Effector memory CD8-positive, alpha-beta T cell (primary cell): ENCODE measurements at places on chromosomes 7 and 10.

DNA sequence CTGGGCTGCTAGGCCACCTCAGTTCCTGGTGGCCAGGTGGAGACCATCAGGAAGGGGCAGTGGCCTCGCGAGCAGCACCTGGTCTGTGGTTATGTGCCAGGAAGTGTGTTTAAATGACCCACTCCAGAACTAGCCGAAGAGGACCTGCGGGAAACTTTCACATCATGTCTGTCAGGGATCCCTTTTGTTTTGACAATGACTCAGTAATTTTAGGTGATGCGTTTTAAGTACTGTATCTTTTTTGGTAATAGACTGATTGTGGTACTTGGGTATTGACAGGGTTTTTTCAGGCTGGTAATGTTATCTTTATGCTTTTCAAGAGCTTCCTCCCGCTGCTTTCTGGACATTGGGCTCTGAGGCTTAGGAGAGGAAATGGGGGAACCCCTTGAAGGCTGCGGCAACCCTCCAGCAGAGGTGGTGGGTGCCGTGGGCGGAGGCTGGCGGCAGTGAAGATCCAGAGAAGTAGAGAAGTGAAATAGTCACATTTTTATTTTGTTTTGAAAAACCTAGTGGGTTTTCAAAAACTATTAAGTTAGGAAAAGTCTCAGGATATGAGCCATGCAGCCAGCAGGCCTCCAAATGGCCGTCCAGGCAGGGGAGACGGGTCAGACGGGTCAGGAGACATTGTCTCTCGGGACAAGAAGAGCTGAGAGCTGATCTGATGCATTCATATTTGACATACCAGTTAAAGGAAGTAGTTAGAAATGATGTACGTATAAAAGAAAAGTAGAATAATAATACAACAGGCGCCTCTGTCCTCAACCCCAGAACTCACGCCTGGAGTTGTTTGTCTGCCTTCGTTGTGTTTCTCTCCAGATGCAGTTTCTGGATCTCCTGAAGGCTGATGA is 27.7 kb downstream of the PPP2R2D start:
- DNase-seq, result peak; percentile 16

DNA sequence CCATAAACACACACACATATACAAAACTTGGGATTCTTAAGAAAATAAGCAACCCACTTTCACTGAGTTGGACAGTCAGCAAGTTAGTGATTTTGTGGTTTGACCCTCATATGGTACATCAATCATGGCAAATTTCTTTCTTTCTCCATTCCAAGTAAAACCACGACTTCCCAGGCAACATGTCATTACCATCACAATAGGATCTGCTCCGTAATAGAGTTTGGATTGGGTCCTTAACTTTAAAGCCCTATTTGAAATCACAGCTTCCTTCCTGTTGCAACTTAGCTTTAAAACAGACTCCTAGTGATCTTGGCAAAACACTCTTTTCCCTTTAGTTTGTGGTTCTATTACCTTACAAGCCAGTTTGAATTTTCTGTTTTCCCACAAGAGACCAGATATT is 483.6 kb downstream of the INHBA start:
- no peak for DNase-seq

DNA sequence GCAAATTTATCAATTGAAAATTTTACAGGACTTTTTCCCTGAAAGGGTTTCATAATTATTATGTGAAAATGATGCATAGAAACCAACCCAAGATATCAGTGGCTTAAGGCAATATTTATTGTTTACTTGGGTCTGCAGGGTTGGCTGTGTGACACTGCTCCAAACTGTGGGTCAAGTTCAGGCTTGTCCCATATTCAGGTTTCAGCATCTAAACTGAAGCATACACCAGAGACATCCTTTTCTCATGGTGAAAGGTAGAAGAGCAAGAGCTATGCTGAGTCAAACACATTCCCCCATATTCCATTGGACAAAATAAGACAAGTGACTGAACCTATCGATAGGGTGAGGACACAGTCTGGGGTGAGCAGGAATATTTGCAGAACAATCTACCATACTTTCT is 110.9 kb downstream of the MAPK8 start:
- no peak for DNase-seq

DNA sequence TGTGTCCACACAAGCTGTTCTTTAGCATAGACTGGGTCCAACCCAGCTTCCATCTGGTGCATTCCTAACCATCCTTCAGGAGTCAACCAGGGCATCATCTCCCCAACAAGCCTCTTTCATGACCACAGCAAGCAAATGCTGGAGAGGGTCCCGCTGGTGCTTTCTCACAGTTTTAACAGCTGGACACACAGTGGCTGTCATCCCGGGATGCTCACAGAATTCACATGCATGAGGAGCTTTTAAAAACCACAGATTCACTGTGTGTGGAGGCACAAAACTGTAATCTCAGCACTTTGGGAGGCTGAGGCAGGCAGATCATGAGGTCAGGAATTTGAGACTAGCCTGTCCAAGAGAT is 6.4 kb upstream of the CYP3A7 start:
- DNase-seq, result no peak

GRCh38 chr7:28364082-28364481 is 48.2 kb upstream of the CREB5 start:
- no peak for DNase-seq

GRCh38 chr10:77673101-77673500 is 35.5 kb upstream of the KCNMA1 start:
- no peak for DNase-seq

DNA sequence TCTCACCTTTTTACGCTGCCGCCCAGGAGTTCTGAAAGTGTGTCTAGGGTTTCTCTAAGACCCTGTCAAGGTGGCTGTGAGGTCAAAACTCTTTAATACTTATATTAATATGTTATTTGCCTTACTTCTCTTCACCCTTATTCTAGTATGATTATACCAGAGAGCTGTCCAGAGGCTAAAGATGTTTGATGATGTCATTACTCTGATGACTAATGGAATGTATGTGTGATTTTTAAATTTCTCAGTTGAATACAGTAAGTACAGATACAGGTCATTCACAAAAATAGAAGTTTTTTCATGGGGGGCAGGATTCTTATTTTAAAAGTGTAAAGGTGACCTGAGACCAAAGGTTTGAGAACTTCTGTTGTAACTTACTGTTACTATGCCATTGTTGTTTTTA is 150.6 kb upstream of the FOXP2 start:
- no peak for DNase-seq

DNA sequence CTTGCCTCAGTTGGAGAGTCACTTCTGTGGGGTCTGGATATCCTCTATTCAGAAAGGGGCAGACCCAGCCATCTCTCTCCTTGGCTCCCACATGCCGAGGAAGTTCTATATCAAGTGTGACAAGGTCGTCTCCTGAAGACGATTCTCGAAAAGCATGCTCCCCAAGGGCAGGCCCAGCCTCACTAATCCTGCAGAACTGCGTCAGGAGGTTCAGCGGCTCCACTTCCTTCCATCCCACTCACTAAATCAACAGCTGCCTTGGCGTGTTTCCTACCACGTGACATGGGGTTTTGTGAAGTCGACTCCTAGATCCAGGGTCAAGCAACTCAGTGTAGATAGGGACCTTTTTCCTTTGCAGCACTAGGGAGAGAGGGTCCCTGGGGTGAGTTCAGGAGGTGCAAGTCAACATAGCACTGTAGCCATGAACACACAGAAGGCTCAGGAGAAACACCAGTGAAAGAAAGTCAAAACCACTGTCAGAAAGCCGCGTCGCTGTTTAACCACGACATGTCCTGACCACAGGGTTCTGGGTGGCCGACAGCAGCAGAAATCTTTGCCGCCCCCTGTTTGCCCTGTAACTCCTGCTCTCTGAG is 156.4 kb downstream of the PRPF18 start:
- no peak for DNase-seq

DNA sequence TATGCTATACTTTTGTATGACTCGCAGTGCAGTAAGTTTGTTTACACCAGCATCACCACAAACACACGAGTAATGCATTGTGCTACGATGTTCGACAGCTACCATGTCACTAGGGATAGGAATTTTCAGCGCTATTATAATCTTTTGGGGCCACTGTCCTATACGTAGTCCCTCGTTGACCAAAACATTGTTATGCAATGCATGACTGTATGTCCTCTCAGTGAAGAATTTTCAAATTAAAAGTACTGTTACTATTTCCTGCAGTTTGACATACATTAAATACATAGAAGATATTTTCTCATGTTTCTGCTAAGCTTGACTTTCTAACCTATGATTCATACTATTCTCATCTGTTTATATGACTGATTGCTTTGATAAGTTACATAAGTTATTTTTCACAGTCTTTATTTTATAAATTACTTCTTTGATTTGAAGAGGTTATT is 203.6 kb downstream of the VTI1A start:
- DNase-seq, result no peak

DNA sequence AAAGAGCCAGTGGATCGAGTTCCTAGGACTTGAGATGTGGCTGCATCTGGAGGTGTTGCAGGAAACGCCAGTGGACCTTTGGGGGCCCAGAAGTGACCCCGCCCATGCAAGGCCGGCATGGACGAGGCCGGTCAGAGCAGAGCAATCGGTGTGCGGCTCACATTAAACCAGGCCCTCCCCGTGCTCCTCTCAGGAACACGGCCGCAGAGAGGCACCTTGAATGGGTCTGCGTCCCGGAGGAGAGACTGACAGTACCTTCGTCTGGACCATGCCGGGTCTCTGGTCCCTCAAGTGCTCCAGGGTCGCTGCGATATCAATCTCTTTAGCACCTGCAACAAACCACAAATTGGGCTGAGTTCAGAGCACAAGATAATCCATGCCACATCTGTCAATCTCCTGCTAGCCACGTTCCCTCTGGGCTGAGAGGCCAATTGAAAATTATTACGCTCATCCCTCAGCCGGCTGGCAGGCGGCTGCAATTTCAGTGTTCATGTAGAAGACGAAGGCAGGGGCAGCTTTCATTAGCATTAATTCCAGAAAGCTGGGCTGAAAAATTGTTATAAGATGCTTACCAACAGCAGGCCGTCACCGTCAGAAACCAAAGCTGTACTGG is 212.0 kb downstream of the DNAJB6 start:
- DNase-seq, result no peak

GRCh38 chr7:100588438-100588837 is 2.3 kb downstream of the FBXO24 start:
- no peak for DNase-seq

GRCh38 chr10:34655286-34656170 is 159.6 kb downstream of the PARD3 start:
- DNase-seq, result no peak

GRCh38 chr10:21488957-21489446 is 36.5 kb downstream of the SKIDA1 start:
- DNase-seq, result no peak

GRCh38 chr10:95651346-95652060 is 5.0 kb downstream of the ALDH18A1 start:
- no peak for DNase-seq

GRCh38 chr10:124025660-124026588 is 67.5 kb downstream of the CHST15 start:
- DNase-seq, result no peak

- DNase-seq, result peak; percentile 45
Measured at GRCh38 chr10:72087392-72087968, 871 bp downstream of the SPOCK2 start.
